Upper lobe of left lung (tissue), 6 donors: ENCODE measurements at places on chromosomes 5 and 9. TPM values are rescaled to one million over a fixed set of nuclear protein-coding genes. Genes with fewer than 3 reads are reported as not detected.

CAMK2A gene
- 1.1 TPM for total RNA-seq

HCN1 gene
- total RNA-seq: 0.07 TPM

C9orf153 gene
- total RNA-seq: 1.0 TPM

SH2D3C gene
- 90.4 TPM for total RNA-seq

CNTNAP3B gene
- 26.9 TPM for total RNA-seq

PCDHB12 gene
- total RNA-seq: 1.9 TPM

WNT8A gene
- total RNA-seq: not detected

- peaks cover 22% of the 10 kb centered on the region for H3K4me1 ChIP-seq
- no peaks in the 10 kb centered on the region for H3K36me3 ChIP-seq
- H3K27ac ChIP-seq: no peak overlapping the region
Measured at GRCh38 chr5:113489299-113489698, 1.0 kb upstream of the MCC start.

DNA sequence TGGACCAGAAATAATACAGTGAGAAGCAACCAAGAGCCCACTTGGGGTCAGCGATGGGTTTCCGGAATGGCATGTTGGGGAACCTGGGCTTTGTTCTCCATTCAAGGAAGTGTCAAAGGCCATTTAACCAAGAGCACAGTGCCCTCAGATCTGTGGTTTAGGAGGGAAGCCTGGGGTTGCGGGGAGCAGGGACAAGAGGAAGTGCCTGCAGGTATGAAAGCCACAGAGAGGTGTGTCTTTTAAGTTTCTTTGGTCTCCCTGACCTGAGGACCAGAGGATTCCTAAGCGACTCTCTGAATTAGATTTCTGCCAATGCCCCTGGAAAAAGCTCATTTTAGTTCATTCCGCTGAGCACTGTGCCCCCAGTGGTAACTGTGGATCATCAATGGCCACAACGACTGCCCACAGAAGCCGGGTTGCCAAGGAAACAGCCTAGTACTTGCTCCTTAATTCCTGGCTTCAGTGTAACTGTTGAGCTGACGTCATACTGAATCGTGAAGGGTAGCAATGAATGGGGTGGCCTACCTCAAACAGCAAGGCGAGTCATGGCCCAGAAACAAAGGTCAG lies 107.3 kb upstream of the SPIN1 start:
- no peak for DNase-seq
- no peaks in the 10 kb centered on the region for H3K36me3 ChIP-seq
- no peak overlapping the region for H3K27ac ChIP-seq
- H3K4me3 ChIP-seq: no peak overlapping the region

- DNase-seq: peak; percentile 49
- H3K27ac ChIP-seq: no peak overlapping the region
- no peaks in the 10 kb centered on the region for H3K4me1 ChIP-seq
- no peak overlapping the region for H3K4me3 ChIP-seq
- no peaks in the 10 kb centered on the region for H3K27me3 ChIP-seq
Measured at GRCh38 chr5:152124409-152125041, 199.9 kb upstream of the GLRA1 start.

GRCh38 chr9:34515959-34516358 lies 6.8 kb downstream of the ENHO start:
- H3K4me1 ChIP-seq: no peaks in the 10 kb centered on the region
- no peak for DNase-seq
- no peaks in the 10 kb centered on the region for H3K27me3 ChIP-seq

GRCh38 chr9:70053864-70054263 lies 10.2 kb downstream of the MAMDC2 start:
- no peak for DNase-seq
- peak overlapping the region; percentile 8 for H3K27ac ChIP-seq
- peaks cover 35% of the 10 kb centered on the region for H3K4me1 ChIP-seq
- H3K4me3 ChIP-seq: no peak overlapping the region
- H3K27me3 ChIP-seq: no peaks in the 10 kb centered on the region

- no peak for DNase-seq
- H3K4me1 ChIP-seq: no peaks in the 10 kb centered on the region
- no peak overlapping the region for H3K27ac ChIP-seq
- H3K36me3 ChIP-seq: no peaks in the 10 kb centered on the region
- no peak overlapping the region for H3K4me3 ChIP-seq
Measured at GRCh38 chr5:38453921-38454320, 102.5 kb downstream of the LIFR start.

DNA sequence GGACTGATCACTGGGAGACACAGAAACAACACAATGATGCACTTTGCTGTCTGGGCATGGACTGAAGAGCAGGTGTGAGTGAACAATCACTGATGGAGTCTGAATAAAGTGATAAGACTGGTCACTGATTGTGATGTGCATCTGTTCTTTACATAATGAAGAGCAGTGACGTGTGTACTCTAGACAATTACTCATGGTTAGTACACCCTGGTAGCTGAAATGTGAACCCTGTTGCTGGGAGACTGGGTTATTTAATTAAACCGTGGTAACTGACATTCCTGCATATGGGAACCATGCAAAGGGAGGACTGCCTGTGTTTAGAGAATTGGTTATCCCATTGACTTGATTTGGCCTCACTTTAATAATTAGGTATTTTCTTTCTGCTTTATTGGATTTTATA lies 202.9 kb downstream of the NR2F1-AS1 start:
- no peaks in the 10 kb centered on the region for H3K36me3 ChIP-seq
- no peak overlapping the region for H3K4me3 ChIP-seq
- no peaks in the 10 kb centered on the region for H3K27me3 ChIP-seq
- no peak overlapping the region for H3K27ac ChIP-seq

DNA sequence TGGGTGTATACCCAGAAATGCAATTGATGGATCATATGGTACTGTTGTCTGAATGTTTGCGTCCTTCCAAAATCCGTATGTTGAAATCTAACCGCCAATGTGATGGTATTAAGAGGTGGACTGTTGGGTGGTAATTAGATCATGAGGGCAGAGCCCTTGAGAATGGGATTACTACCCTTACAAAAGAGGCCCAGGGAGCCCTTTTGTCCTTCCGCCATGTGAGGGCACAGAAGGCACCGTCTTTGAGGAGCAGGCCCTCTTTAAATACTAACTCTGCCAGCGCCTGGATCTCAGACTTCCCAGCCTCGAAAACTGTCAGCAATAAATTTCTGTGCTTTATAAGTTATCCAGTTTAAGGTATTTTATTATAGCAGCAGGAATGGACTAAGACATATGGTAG lies 156.0 kb upstream of the OTULINL start:
- H3K36me3 ChIP-seq: peaks cover 52% of the 10 kb centered on the region
- no peaks in the 10 kb centered on the region for H3K27me3 ChIP-seq
- no peak overlapping the region for H3K27ac ChIP-seq
- H3K4me3 ChIP-seq: no peak overlapping the region
- no peaks in the 10 kb centered on the region for H3K4me1 ChIP-seq

DNA sequence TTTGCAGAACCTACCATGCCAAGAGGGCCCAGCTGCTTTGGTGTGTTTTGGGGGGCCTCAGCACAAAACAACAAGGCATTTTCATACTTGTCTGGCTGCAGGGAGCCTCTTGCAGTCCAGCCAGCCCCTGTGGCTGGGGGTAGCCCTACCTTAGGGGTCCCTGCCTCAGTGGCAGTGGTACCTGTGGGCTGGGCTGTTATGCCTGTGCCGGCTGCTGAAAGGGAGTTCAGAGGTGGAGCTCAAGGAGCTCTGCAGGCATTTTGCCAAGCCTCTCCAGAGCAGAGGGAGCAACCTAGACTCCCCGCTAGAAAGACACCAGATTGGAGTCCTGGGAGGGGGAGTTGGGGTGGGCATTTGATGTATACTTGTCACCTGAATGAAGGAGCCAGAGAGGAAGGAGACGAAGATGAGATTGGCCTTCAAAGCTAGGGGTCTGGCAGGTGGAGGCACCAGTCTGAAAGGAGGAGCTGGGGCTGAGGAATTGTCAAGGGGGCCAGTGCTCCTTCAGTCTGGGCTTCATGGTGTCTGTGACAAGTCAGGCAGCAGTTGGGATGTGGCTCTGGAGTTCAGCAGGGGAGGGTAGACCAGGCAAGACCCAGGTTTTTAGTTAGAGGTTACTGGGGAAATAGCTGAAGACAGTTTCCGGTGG lies 1.5 kb downstream of the SHROOM1 start:
- no peak for DNase-seq
- H3K27ac ChIP-seq: peak overlapping the region; percentile 94
- peaks cover 14% of the 10 kb centered on the region for H3K36me3 ChIP-seq
- no peaks in the 10 kb centered on the region for H3K27me3 ChIP-seq
- H3K4me1 ChIP-seq: peaks cover 37% of the 10 kb centered on the region

GRCh38 chr5:59188419-59189225 lies 605.7 kb downstream of the RAB3C start:
- H3K27ac ChIP-seq: no peak overlapping the region
- H3K36me3 ChIP-seq: no peaks in the 10 kb centered on the region
- DNase-seq: peak; percentile 65
- H3K27me3 ChIP-seq: no peaks in the 10 kb centered on the region

GRCh38 chr5:93461756-93462155 lies 119.3 kb downstream of the NR2F1-AS1 start:
- H3K27me3 ChIP-seq: no peaks in the 10 kb centered on the region
- H3K4me3 ChIP-seq: no peak overlapping the region
- no peak for DNase-seq
- no peak overlapping the region for H3K27ac ChIP-seq
- no peaks in the 10 kb centered on the region for H3K4me1 ChIP-seq
- no peaks in the 10 kb centered on the region for H3K36me3 ChIP-seq

GRCh38 chr9:5951686-5952211 lies 61.1 kb downstream of the MLANA start:
- DNase-seq: no peak
- peaks cover 10% of the 10 kb centered on the region for H3K4me1 ChIP-seq
- H3K4me3 ChIP-seq: no peak overlapping the region
- H3K27ac ChIP-seq: no peak overlapping the region
- no peaks in the 10 kb centered on the region for H3K27me3 ChIP-seq

GRCh38 chr5:65198456-65199120 lies 283.1 kb downstream of the ADAMTS6 start:
- H3K4me1 ChIP-seq: no peaks in the 10 kb centered on the region

- no peaks in the 10 kb centered on the region for H3K36me3 ChIP-seq
- no peak overlapping the region for H3K4me3 ChIP-seq
- no peak overlapping the region for H3K27ac ChIP-seq
- H3K4me1 ChIP-seq: no peaks in the 10 kb centered on the region
Measured at GRCh38 chr5:24510523-24510988, 134.2 kb downstream of the CDH10 start.

DNA sequence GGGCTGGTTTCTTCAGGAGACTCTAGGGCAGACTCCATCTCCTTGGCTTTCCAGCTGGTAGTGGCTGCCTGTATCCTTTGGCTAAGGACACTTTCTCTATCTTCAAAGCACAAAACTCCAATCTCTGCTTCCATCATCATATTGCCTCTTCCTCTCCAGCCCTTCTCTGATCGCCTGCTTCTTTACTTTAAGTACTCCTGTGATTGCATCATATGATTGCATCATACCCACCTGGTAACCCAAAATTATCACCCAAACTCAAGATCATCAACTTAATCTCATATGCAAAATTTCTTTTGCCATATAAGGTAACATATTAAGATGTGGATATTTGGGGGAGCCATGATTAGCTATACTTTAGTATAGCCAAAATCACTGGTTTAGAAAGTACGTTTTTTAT lies 1092.6 kb upstream of the CDH6 start:
- H3K27me3 ChIP-seq: no peaks in the 10 kb centered on the region
- no peak overlapping the region for H3K4me3 ChIP-seq
- no peak for DNase-seq
- no peak overlapping the region for H3K27ac ChIP-seq
- H3K36me3 ChIP-seq: no peaks in the 10 kb centered on the region
- H3K4me1 ChIP-seq: no peaks in the 10 kb centered on the region

DNA sequence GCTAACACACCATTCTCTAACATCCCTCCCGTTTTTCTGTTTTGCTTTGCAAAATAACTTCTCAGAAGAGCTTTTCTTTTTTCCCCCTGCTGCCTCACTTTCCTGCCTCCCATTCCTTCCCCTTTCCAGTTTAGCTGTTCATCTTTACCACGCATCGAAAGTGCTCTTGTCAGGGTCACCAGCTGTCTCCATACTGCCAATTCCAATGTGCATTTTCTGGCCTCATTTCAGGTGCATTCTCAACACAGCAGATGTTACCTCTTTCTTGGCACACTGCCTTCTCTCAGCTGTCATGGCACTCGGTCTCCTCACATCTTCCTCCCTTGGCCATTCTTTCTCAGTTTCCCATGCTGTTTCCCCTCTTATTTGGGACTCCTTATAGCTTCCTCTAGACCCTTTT lies 9.5 kb downstream of the ARSK start:
- no peaks in the 10 kb centered on the region for H3K27me3 ChIP-seq
- no peaks in the 10 kb centered on the region for H3K36me3 ChIP-seq
- H3K4me1 ChIP-seq: no peaks in the 10 kb centered on the region
- DNase-seq: no peak

- H3K36me3 ChIP-seq: no peaks in the 10 kb centered on the region
- H3K27me3 ChIP-seq: no peaks in the 10 kb centered on the region
- DNase-seq: no peak
- H3K4me1 ChIP-seq: peaks cover 12% of the 10 kb centered on the region
Measured at GRCh38 chr9:87382900-87383299, 114.8 kb upstream of the DAPK1 start.

DNA sequence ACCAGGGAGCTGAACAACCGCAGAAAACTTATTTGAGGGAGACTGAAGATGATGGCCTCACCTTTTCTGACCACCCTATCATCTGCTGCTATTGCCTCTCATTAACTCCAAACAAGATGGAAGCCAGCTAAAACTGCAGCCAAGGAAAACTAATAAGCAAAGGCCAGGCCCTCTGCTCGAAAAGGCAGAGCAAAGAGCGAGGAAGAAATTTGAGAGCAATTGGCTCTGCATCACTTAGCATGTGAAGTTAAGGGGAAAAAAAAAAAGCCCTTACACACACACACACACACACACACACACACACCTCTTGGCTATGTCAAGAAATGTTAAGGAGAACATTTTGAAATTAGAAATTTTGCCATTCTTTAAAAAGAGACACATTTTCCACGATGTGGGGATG lies 228.1 kb upstream of the CYLC2 start:
- DNase-seq: no peak
- no peak overlapping the region for H3K4me3 ChIP-seq
- no peaks in the 10 kb centered on the region for H3K27me3 ChIP-seq
- H3K36me3 ChIP-seq: no peaks in the 10 kb centered on the region
- no peaks in the 10 kb centered on the region for H3K4me1 ChIP-seq

GRCh38 chr9:124180557-124180956 lies 77.2 kb upstream of the NEK6 start:
- no peak overlapping the region for H3K27ac ChIP-seq
- peak; percentile 47 for DNase-seq
- no peaks in the 10 kb centered on the region for H3K36me3 ChIP-seq

GRCh38 chr5:61277190-61277589 lies 54.9 kb upstream of the ZSWIM6 start:
- peaks cover 46% of the 10 kb centered on the region for H3K4me1 ChIP-seq
- DNase-seq: no peak
- no peaks in the 10 kb centered on the region for H3K27me3 ChIP-seq
- H3K36me3 ChIP-seq: no peaks in the 10 kb centered on the region
- peak overlapping the region; percentile 56 for H3K27ac ChIP-seq

DNA sequence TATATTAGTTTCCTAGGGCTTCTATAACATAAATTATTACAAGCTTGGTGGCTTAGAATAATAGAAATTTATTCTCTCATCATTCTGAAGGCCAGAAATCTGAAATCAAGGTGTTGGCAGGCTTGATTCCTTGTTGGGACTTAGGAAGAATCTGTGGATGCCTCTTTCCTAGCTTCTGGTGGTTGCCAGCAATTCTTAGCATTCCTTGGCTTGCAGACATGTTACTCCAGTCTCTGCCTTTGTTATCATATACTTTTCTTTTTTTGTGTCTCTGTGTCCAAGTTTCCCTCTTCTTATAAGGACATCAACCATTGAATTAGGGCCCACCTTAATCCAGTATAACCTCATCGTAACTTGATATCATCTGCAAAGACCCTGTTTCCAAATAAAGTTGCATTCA lies 31.4 kb downstream of the CTNNA1 start:
- DNase-seq: no peak
- no peak overlapping the region for H3K27ac ChIP-seq
- H3K27me3 ChIP-seq: no peaks in the 10 kb centered on the region
- peaks cover 13% of the 10 kb centered on the region for H3K4me1 ChIP-seq
- H3K4me3 ChIP-seq: no peak overlapping the region
